EL (cell line): ENCODE measurements at places on chromosomes 1 and 21.

DNA sequence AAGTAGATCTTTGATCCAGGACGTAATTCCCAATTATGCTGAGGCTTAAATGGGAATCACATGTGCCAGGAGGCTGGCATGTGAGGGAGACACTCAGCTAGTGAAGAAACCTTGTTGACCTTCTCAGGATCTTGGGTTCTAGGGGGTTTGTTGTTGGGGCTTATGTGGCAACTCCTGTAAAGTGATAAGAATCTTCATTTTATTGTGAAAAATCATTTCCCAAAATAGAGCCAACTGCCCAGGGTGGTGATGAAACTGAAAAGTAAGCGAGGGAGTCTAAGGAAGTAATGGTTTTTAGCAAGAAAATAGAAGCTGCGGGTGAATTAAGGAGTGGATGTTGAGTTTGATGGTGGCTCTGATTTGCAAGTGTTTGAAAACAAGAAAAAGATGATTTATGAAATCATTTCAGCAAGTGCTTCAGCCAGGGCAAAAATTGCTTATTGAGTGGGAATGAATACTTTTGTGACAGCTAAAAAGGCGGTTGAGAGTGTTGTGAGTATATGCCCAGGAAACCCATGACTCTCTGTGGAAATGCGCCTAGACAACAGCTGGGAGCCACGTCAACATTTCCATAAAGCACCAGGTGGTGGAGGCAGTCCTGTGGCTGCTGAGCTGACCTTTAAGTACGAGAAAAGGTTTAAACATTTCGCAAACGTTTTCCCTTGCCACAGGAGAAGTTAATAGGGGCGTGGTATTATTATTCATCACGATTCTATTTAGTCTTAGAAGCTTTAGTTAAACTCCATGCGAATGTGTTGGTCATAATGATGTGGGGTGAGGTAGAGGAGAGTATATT lies 102.7 kb downstream of the HMGB4 start:
- no peak for DNase-seq

DNA sequence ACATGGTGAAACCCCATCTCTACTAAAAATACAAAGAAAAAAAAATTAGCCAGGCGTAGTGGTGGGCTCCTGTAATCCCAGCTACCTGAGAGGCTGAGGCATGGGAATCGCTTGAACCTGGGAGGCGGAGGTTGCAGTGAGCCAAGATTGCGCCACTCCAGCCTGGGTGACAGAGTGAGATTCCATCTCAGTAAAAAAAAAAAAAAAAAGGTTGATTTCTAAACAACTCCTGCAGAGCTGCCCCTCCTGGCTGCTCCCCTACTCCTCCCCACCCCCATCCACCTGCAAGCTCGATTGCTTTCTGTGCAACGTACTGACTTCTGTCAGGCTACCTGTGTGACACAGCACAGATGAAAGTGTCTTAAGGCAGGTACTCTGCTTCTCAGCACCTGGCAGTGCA lies 13.3 kb downstream of the ETV3L start:
- no peak for DNase-seq

DNA sequence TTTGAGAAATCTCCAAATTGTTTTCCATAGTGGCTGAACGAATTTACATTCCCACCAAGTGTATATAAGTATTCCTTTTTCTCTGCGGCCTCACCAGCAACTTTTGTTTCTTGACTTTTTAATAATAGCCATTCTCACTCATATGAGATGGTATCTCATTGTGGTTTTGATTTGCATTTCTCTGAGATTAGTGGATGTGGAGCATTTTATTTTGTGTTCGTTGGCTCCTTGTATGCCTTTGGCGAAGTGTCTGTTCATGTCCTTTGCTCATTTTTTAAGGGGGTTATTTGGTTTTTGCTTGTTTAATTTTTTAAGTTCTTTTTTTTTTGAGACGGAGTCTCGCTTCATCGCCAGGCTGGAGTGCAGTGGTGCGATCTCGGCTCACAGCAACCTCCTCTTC lies 45.1 kb upstream of the MPC2 start:
- DNase-seq = peak; percentile 11

DNA sequence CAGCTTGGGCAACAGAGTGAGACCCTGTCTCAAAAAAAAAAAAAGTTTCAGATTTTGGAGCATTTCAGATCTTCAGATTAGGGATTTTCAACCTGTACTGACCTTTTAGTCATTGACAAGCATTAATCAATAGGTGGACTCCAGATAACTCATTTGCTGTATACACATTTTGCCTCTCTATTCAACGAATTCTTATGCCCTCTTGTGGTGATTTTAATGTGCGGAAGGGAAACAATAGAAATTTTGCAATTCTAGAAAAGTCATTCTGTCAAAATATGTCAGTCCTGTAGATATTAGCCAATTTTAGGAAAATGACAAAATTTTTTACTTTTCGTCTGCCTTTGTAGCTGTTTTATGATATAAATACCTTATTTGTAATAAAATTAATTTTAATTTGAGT lies 11.6 kb upstream of the OR2G2 start:
- peak; percentile 10 for DNase-seq

GRCh38 chr1:179748772-179749171 lies 5.7 kb downstream of the FAM163A start:
- DNase-seq = no peak

DNA sequence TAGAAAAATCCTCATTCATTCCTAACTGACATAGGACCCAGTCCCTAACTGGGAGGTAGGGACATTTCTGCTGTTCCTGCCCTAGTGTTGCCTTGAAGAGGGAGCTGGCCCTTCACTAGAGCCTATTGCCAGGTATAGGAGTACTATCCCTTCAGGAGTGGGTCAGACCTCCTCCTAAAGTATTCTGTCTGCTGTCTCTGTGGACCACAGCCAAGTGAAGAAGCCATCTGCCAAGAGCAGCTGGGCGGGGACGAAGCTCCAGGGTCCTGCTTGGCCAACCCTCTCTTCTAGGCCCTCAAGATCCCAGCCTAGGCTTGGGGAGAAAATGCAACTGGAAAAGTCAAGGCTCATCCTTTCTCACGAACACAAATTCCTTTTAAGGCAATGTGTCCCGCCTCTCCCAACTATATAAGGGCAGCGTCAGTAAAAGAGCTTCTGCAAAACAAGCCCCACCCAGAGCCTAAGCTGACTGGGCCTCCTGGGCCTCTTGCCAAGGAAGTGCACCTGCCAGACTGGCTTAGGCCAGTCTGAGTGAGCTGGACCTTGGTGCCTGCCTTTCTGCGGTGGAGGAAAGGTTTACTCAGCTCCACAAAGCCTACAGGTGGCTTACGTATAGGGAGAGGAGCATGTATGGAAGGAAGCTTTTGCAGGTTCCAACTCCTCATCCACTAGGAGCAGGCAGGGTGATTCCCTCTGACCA lies 638 bp upstream of the TUFT1 start:
- DNase-seq = peak; percentile 95

DNA sequence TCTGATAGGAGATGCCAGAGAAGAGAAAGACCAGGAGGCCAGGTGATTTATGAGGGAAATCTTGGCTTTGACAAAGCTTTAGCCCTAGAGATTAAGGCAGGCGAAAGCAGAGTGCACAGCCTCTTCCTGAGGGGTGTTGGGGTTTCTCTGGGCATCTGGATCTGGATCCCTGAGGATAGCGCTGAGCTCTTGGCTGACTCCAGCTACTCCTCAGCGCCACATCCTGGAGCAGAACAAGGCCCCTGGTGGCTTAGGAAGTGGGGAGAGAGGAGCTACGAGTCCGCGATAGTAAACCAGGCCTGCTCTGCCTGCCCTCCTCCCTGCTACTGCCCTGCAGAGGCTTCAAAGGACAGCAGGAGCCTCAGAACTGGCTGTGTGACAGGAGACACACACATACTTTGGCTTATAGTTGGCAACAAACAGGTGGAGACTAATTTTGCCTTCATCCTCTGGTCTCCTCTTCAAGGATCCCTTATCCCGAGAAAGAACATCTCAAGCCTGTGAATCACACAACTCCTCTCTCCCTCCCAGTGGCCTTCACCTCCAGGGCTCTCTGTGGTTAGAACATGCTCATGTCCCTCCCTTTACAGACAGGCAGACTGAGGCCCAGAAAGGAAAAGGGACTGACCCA lies 66.9 kb downstream of the TRABD2B start:
- no peak for DNase-seq

DNA sequence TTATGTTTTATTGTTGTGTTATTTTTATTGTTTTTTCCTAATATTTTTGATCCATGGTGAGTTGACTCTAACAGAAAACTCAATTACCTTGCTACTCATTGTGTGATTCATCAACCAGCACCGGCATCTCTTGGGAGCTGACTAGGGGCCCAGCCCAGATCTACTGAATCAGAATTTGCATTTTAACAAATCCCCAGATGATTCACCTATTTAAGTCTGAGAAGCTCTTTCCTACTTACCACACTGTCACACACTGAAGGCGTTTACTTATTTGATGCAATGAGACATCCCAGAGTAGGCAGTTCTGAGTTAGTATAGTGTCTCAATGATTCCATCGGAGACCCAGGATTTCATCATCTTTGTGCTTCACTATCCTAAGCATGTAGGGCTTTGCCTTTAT lies 416.6 kb downstream of the RWDD3 start:
- DNase-seq = no peak

GRCh38 chr1:224922404-224923164 lies 6.9 kb upstream of the DNAH14 start:
- DNase-seq = peak; percentile 28

DNA sequence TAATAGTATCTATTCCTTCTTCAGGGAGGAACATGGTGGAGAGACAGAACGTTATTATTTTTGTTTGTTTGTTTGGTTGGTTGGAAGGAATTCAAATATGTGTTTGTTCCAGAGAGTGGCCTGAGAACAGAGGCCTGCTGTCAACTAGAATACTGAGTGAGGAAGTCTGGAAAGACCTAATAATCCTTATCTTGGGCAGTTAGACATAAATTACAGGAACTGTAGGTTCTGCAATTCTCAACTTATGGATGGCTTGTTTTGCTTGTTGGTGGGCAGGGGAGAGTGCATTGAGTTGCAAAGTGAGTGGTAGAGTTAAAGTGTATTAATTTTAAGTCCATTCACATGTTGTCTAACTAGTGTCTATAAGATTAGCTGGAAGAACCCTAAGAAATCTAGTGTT lies 197.6 kb downstream of the BACH1 start:
- DNase-seq = no peak

- no peak for DNase-seq
Observed at GRCh38 chr1:21292984-21293536, 2.8 kb upstream of the ECE1 start.

DNA sequence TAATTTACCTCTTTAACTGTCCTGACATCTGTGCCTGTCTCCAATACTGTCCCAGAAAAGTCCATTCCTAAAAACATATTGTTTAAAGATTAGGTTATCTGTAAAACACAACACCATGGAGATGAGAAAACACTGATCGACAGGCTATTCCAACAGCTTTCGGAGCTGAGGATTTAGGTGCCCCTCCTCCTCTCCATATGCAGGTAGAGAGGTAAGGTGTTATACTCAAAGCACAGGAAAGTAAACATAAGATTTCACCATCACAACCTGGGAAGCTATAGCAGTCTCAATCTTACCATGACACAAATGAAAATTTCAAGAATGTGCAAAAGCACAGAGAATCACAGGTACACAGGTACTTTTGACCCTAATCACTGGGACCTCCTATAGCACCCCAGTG lies 60.9 kb upstream of the RASAL2 start:
- no peak for DNase-seq

- peak; percentile 15 for DNase-seq
Observed at GRCh38 chr1:47351305-47351704, 17.7 kb downstream of the CMPK1 start.

DNA sequence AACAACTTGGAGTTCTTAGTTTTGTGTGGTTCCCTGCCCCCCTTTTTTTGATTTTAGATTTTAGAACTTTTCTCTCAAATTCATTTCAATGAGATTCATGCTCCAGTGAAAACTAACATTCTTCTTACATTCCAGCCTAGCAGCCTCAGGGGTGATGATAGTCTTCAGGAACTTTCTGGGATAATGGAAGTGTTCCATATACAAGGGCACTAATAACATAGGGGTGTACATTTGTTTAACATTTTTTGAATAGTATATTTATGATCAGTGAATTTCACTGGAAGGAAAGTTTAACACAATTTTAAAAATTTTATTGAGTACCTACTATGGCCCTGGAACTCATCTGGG lies 61.4 kb upstream of the ZNF648 start:
- no peak for DNase-seq

DNA sequence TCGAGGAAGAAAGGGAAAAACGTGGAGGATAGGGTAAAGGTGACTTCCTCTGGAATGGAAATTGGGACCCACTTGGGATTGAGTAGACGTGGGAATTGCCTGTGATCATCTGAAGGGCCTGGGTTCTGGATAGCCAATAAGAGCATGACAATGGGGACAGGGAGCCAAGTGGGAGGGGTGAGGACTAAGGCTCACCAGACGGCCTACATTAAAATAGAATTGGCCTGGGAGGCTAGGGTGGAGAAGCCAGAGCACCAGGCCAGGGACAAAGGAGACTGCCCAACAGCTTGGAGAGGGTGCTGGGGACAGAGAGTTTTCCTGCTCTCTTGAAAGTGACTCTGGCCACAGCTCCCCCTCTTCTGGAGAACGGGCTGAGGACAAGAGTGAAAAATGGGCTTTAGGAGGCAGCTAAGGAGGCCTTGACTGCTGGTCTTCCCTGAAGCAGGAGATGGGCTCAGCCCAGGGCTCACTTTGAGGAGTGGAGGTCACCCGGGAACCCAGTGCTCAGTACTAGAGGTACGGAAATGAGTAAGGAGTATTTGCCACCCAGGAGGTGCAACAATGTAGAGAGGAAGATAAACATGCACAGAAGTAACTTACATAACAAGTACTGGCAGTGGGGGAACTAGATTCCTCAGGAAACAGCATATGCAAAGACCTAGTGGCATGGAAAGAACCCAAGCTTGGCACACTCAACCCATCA lies 18.8 kb downstream of the INKA2 start:
- no peak for DNase-seq

GRCh38 chr1:100413035-100413434 lies 60.7 kb downstream of the CDC14A start:
- DNase-seq = no peak

- DNase-seq = no peak
Observed at GRCh38 chr21:32366191-32366590, 26.6 kb downstream of the URB1 start.
